ENCODE measurements at places on chromosomes 3 and 15.
A peak's percentile ranks its signal among the peaks of the same experiment; 100 is the strongest.

DNA sequence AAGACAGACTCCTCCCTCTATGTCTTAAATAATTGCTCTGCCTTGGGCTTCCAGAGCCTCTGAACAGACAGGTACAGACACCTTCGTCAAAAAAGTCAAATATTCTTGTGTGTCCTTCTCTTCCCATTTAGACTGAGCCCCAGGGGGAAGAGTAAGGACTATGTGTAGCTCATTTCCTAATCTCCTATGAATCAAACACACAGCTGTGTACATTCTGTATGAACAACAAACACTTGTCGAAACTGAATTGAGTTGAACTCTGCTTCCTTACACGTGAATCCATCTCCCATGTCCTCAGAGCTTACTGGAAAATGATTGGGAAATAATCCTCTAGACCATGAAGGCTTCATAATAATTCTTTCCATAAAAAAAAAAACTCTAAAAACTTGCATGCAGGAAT is 80.8 kb downstream of the MOBP start:
- no peak for DNase-seq

DNA sequence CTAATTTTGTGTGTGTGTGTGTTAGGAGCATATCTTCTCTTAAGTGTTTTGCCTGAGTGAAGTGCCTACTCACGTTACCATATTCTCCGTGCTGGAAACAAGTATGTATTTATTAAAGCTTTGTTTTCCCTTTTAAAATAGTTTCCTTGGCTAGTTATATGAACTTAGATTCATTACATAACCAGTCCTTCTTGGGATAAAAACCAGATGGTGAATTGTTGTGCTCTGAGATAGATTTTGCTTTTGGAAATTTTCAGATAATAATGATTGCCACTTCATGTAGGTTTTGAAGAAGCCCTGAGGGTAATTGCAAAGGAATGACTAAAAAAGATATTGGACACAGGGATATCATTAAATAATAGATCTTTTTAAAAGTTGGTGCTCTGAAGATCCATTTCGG is 390.2 kb upstream of the SGO1 start:
- DNase-seq, result no peak

DNA sequence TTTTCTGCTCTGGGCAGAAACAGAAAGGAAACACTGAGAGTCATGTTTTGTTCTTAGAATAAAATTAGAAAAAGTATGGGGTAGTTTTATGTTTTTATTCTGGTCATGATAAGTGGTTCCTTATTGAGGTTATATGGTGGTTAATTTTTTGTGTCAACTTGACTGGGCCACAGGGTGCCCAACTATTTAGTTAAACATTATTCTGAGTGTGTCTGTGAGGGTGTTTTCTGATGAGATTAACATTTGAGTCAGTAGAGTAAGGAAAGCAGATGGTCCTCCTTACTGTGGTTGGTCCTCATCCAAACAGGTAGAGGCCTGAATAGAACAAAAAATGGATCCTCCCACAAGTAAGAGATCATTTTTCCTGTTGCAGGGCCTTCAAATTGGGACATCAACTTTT is 98.9 kb downstream of the C3orf38 start:
- no peak for DNase-seq

DNA sequence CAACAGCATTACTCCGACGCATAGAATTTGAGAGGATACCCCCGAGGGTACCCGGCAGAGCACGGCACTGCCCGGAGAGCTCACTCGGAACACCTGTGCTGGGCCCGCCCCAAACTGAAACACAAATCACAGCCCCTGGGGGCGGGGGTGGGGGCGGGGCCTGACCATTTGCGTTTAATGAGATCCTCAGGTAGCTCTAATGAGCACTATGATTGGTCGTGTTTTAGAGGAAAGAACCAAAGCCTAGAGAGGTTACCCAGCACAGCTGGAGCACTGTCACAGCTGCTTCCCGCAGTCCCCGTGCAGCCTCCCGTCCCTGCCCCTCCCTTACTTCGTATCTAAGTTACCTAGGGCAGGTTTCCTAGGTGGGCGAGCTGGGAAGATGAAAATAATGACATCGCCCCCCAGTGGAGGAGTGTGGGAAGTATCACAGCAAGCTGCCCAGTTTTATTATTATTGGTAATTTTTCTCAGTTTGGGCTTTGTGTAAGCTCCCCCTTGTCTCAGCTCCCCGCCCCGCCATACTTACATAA is 187.1 kb downstream of the PDE8A start:
- DNase-seq, result peak; percentile 38

GRCh38 chr3:13238687-13239466 is 165.6 kb upstream of the IQSEC1 start:
- DNase-seq, result no peak

All from stimulated activated CD4-positive, alpha-beta T cell treated with anti-CD3 and anti-CD28 coated beads, Interleukin-12 subunit alpha, Interleukin-12 subunit beta, amount 100 ng/mL, for 24 hours (primary cell).